ENCODE measurements at places on chromosomes 4 and X.
A peak's percentile ranks its signal among the peaks of the same experiment; 100 is the strongest.

DNA sequence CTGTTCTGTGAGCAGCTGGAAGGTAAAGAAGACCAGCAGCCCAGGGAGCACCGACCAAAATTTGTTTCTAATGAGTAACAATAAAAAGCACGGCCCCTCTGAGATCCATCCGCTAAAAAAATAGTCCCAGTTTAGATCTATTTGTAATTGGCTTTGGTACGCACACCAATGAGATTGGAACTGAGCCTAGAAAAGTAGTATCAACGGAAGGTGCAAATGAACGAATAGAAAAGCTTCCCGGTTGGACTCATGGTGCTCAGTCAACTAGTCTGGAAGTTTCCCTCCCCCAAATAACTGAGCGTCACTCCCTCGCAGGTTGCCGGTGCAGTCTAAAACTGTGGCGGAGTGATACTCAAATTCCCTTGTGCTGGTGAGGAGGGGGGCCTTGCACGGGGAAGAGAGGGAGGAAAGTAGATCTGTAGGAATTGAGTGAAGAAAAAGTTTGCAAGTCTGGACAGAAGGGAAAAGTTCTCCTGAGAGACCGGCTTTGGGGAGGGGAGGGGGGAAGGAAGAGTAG, at the start of gene COL4A5:
COL4A5 (plus strand) TSS at position 413 of the 517 bp plus-strand sequence. CDS start 288 bp downstream, outside the sequence.
- peak; percentile 91 for DNase-seq

GRCh38 chr4:42074294-42074693, 78.2 kb downstream of the BEND4 start:
- peak; percentile 35 for DNase-seq

GRCh38 chr4:89000844-89001360, 56.1 kb downstream of the FAM13A start:
- DNase-seq: peak; percentile 79

DNA sequence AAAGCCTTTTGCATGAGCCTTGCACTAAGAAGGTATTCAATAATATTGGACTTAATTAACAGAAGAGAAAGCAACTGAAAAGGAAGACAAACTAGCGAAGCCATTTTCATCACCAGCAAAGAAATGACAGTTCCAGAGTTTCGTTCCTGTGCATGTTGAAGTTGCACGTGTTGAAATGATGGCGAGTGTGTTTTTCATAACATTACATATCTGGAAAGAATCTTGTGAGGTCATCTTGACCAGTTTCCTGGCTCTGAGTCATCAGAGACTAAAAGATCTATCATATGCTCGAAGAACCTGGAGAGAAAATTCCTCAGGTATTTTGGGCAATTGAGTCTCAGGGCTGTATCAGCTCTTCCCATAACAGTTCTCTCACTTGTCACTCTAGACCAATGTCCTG, 106.2 kb upstream of the MAML3 start:
- DNase-seq: peak; percentile 94

DNA sequence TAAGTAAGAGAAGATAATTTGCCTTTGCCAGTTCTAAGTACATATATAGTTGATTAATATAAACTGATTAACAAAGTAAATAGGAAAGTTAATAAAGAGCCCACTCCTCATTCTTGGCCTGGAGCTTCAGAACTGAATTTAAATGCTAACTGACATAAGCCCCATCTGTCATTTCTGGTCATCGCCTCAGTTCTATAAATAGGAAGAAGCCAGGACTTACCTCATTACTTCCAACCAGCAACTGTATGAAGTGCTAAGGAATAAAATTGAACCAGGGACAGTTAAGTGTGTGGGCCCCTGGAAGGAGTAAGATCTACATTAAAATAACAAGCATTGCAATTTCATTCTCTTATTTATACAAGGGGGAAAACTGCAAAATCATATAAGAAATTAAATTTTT, 52.0 kb upstream of the PDLIM5 start:
- no peak for DNase-seq

GRCh38 chrX:39862963-39863362, 234.8 kb downstream of the BCOR start:
- DNase-seq: no peak

DNA sequence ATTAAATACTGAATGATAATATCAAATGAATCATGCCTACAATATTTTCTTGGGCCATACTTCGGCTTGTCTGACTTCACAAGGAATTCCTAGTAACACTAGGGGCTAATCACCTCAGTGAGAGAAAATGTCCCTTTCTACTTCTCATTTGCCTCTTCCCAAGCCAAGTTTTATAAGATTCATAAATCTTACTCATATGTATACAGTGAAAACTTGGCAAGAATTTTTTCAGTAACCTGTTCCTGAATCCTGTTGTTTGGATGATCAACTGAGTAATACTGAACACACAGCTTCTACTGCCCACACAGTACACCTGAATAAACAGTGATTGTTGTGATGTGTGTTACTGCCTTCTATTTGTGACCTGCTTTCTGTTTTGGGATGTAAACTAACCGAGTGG, 16.5 kb downstream of the TMPRSS11E start:
- DNase-seq: peak; percentile 46

DNA sequence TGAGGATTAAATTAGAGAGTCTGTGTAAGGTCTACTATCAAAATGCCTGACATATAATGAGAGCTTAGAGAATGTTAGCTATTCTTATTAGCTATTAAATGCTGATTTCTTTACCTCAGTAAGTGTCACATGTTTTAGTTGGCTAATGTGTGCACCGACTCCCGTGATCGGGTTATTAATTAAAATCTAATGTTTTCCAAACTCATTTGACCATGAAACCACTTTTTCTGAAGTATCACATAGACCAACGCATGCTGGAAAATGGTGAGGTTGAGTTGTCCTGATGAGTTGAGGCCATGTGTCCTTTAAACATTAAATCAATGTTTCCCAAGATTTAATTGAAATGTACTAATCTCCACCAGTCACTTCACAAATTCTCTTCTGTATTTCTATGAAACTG, 84.8 kb upstream of the C1QTNF7 start:
- DNase-seq: no peak

DNA sequence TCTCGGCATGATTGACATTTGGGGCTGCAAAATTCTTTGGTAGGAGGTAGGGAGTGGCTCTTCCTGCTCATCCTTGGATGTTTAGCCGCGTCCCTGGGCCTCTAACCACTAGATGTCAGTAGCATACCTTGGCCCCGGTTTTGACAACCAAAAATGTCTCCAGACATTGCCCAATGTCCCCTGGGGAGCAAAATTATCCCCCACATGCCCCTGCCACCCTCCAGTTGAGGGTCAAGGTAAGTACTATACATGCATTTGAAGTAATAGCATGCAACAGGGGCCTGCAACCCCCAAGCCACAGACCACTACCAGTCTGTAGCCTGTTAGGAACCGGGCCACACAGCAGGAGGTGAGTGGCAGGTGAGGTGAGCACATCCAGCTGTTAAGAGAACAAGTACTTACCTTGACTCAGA, 17.6 kb upstream of the KIAA1210 start:
- DNase-seq: peak; percentile 18

GRCh38 chrX:41002026-41002425, 83.2 kb upstream of the USP9X start:
- no peak for DNase-seq

DNA sequence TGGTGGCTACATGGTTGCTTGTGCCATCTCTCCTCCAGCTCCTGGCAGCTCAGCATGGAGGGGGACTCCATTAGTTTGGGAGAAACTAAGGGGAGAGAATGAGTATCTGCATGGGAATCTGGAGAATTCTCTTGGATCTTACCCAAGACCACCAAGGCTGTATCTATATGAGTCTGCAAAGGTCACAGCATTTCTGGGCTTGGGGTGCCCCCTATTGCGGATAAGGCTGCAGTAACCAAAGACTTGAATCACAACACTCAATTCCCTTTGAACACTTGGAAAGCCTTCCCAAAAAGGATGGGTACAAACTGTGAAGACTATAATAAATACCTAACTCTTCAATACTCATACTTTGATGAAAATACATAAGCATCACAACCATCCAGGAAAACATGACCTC, 623.5 kb upstream of the NR3C2 start:
- no peak for DNase-seq

GRCh38 chrX:31934842-31935370, 863.1 kb upstream of the FTHL17 start:
- DNase-seq: no peak

GRCh38 chr4:183398298-183399125, 45.9 kb upstream of the CDKN2AIP start:
- peak; percentile 80 for DNase-seq

GRCh38 chr4:165737309-165737972, 135.6 kb upstream of the TLL1 start:
- DNase-seq: no peak

DNA sequence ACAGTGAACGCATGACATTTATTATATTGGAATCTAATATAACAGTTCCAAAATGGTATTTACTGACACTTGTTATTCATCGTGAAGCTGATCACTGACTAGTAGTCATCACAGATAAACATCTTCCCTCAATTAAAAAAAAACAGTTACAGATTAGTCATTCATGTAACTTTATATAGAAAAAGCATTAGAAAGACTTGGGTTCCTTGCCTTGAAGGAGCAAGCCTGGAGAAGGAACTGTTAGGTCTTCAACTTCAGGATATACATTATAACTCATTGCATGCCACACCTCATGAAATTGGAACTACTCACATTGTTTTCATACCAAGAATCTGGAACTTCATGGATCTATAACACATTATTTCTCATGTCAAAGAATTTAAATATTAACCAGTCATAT, 317.7 kb downstream of the CCSER1 start:
- peak; percentile 18 for DNase-seq

DNA sequence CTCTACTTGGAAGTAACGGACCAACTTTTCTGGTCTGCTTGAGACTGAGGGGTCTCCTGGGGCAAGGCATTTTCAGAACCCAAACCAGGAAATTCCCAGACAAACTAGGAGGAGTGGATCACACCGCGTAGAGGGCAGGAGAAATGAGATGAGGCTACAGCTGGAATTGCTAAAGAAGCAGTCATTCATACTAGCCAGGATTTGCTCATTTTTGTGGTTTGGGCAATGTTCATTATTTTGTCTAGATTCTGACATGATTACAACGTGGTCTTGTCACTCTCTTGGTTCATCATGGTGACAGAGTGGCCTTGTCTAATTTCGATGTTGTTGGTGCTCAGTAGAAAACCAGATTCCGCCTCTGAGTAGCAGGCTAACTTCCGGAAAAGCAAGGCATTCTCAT, 63.2 kb downstream of the BANK1 start:
- no peak for DNase-seq

DNA sequence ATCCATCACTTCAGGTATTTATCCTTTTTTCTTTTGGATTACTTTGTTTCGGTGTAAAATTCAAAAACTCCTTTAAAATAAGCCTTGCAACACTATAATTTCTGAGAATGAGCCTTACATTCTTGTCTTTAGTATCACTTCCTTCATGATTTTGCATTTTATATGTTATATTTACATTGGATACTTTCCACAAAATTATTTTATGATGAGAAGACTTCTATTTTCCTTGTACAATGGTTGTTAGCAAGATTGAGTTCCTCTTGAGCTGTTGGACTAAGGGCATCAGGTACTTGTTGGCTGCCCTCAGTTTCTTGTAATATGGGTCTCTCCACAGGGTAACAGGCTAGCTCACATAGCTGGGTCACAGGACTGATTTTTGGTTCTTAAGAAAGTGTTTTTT, 22.7 kb upstream of the HPGDS start:
- peak; percentile 25 for DNase-seq

GRCh38 chr4:93684571-93684970, 144.0 kb upstream of the ATOH1 start:
- DNase-seq: no peak

GRCh38 chrX:153049093-153049492, 7.2 kb upstream of the PNMA3 start:
- no peak for DNase-seq

DNA sequence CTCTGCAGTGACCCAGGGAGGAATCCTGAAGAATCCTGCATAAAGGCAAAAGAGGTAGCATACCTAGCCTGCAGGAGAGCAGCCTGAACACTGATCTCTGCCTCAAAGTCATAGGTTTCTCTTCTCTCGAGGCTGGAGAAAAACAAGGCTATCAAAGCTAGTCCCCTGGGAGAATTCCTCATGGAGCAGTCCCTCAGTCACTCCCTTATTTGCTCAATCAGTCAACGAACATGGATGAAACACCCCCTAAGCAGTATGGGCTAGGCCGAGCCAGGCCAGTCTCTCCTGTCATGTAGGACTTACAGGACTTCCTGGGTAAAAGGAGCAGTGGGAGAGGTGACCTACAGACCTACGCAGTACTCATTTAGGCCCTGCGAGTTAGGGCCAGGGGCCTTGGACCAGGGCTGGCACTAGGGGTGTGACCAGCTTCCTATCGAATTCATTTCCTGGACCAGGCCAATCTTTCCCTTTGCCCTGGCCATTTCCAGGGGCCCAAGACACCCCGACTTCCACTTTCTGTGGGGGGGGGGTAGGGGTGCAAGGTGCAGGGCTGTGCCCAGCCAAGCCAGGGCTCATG, 164.1 kb downstream of the EFNB1 start:
- DNase-seq: no peak

- DNase-seq: no peak
Measured at GRCh38 chr4:1668488-1668840, 15.6 kb downstream of the FAM53A start.

DNA sequence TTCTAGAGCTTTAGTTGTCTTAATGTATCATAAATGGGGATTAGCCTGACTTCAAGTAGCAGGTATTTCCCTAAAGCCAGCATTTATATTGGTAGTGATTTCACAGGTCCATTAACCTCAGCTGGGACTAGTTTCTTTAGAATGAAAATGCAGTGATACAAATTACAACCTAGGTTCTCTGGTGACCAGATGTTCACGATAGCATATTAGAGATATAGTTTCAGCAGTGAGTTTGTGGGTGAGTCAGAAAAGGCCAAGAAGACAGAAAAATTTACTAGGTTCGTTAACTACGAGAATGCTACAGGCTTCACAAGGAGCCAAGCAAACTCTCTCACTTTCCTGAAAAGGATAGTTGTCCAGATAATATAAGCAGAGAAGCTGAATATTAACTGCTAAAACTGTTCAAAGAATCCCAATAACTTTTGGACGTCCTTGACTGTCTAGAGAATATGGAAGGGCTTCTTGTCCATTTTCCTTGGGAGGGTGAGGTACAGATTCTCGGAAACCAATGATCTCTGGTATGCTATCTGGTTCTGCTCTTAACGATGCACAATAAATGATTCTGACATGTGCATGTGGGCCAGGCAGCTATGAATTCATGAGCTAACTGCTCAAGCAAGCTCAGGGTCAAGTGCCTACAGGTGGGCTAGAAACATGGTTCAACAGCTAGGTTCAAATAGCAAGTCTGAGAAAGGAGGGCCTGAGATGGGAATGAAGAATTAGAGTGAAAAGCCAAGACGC, 6.0 kb upstream of the SPCS3 start:
- DNase-seq: no peak

Measured in iris pigment epithelial cell (primary cell).